ENCODE measurements at places on chromosomes 11 and 22.

- peak; percentile 50 for DNase-seq
These were observed 39.7 kb upstream of the TTLL12 start for GRCh38 chr22:43226377-43227238.

DNA sequence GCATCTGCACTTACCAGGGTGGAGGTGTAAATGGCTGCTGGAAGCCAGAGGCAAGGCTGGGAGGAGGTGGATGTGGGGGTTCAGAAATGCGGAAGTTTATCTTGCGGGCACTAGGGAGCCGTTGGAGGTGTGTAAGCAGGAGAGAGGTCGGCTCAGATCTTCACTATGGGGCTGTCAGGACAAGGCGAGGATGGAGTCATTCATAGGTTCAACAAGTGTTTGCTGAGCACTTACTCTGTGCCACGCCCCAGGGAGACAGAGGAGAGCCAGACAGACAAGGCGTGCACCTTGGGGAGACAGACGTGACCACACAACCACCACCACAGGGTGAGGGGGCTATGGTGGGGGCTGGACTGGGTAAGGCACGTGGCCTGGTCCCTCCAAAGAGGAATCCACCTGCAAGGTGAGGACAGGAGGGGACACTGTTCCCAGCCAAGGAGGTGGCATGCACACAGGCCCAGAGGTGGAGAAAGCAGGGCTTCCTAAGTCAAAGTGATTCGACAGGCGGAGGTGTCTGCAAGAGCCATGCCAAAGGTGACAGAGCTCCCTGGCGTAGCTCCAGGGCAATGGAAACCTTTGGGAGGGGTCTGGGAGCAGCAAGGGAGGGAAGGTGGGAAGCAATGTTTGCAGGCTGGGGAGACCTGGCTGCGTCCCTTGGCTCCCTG lies 30.8 kb upstream of the TCF20 start:
- no peak for DNase-seq

- DNase-seq, result no peak
These were observed 149.1 kb upstream of the E2F8 start for GRCh38 chr11:19389787-19390303.

DNA sequence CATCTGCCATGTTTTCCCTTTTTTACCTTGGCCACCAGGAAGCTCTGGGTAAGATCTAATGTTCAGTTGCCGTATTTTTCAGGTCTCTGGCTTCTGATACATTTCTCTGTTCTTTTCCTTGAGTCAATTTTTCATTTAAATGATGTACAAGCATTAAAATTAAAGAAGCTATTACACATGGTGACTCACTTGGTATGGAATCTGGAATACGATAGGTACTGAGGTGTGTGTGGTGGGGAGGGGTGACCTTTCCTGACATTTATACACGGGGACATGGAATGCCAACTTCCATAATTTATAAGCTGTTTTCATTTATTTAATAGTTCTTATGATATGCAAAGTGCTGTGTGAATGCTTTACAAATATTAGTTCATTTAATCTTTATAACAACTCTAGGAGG lies 47.8 kb upstream of the ALX4 start:
- DNase-seq, result no peak

DNA sequence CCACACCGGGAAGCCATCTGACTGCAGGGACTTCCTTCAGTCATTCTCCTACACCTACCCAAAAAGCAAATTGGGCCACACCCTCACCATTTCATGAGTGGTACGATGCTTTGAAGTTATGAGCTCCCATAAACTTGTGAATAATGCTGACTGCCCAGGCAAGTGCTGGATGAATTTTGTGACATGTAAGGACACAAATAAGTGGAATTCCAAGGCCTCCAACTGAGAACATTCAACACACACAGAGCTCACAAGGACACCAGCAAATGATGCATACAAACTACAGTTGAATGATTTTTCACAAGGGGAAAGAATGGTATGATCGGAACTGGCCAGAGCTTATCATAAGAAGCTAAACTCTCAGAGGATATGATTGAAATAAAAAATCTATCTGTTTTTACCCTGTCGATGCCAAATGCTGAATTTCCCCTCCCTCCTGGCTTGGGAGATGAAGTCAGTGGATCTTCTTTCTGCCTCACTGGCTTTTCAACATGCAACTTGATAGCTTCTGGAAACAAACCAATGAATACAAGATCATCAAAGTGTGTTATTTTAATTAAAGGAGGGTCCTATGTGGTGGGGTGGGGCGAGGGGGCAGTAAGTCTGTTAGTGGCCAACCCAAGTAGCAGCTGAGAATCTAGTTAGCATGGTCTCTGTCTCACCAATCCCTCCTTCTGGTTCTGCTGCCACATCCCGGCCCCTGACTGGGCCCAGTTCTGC lies 123.8 kb downstream of the WT1 start:
- no peak for DNase-seq

- no peak for DNase-seq
These were observed 990.7 kb downstream of the NTM start for GRCh38 chr11:132361011-132361550.

GRCh38 chr11:95512682-95513081 lies 276.9 kb downstream of the FAM76B start:
- peak; percentile 94 for DNase-seq
